Fibroblast of skin of right quadriceps (primary cell): ENCODE measurements at places on chromosomes 5 and 9.

DNA sequence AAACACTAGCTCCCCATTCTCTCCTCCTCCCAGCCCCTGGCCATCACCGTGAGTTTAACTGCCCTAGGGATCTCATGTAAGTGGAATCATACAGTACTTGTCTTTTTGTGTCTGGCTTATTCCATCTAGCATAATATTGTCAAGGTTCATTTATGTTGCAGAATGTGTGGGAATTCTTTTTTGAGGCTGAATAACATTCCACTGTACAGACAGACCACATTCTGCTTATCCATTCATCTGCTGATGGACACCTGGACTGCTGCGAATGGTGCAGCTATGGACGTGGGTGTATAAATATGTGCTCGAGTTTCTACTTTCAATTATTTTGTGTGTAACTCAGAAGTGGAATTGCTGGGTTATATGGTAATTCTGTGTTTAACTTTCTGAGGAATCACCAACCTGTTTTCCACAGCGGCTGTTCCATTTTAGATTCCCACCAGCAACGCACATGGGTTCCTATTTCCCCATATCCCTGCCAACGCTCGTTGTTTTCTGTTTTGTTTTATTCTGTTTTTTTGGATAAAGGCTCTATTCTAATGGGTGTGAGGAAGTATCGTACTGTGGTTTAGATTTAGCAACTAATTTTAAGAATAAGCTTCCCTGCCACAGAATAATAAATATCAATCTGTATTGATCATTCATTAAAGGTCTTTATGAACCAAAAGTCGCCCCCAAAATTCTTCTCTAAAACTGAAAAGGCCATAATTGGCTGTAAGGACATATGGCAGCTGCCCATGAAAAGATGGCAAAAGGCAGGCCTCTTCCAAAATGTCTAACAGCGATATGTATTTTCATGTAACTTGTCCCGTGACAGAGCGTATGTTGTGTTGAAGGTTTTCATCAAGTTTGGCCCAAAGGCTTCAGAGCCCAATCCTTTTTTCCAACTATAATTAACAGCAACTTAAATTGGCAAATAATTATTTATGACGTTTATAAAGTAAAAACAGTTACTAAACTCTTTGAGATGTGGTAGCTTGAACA, 70.3 kb downstream of the DAP start:
- no peak for DNase-seq

DNA sequence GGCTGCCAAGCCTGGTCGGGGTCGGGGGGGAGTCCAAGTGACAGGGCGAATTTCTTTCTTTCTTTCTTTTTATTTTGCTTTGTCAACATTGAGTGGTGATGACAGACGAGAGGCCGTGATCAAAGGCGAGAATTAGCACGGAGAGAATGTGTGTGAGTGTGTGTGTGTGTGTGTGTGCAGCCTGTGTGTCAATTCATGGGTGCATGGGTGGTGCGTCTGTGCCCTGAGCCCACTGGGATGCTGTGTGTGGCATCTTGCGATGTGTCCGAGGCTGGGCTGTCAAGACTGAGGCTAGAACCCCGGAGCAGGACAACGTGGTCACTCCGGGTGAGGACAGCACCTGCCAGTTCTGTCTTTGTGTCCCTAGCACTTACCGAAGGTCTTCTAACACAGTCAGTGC, 4.7 kb upstream of the FIBCD1 start:
- DNase-seq: no peak

DNA sequence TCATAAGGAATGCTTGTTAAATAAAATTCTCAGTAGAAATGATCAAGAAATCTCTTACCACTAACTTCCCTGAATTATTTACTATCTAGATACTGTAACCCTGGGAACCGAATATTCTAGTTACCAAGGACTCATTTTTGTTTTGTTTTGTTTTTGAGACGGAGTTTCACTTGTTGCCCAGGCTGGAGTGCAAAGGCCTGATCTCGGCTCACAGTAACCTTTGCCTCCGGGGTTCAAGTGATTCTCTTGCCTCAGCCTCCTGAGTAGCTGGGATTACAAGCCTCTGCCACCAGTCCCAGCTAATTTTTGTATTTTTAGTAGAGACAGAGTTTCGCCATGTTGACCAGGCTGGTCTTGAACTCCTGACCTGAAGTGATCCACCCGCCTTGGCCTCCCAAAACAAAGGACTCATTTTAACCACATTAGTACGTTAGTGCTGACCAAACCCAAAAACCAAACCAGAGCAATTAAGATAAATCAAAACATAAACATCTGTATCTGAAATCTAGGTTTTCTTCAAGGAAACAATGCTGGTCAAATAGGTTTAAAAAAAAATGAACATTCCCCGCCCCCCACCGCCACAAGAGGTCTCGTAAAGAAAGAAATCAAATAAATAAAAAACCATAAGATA, 3.7 kb downstream of the TXN start:
- no peak for DNase-seq

DNA sequence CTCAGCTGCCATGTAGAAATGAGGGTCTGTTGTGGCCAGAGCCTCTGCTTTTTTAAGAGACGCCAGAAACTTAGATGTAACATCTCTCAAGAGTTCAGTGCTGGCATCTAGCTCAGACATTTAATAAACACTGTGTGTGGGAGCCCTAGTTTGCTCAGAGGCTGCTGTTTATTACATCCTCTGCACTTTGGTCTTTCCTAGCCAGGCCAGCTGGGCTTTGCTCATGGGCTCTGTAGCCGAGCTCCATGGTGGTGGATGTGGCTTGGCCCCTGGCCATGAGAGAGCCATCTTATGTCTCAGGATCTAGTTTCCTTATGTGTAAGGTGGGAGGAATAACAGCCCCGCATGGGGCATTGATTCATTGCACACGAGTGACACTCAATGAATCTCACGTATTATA, 30.0 kb downstream of the ARHGEF37 start:
- peak; percentile 27 for DNase-seq

DNA sequence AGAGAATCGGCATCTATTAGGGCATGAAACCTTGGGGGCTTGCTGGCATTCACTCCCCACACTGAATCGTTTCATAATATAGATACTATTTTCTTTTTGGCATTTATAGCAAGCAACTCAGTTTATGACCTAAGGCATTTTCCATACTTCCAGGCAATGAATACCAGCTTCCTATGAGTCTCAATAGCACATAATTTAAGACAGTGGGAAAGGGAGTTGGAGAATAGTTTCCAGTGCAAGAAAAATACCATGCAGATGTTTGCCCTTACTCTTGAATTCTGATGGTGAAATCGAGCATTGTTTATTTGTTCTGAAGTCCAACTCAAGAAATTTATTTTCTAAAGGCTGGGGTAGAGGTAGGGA, 175.8 kb upstream of the KLF9 start:
- DNase-seq: peak; percentile 75

DNA sequence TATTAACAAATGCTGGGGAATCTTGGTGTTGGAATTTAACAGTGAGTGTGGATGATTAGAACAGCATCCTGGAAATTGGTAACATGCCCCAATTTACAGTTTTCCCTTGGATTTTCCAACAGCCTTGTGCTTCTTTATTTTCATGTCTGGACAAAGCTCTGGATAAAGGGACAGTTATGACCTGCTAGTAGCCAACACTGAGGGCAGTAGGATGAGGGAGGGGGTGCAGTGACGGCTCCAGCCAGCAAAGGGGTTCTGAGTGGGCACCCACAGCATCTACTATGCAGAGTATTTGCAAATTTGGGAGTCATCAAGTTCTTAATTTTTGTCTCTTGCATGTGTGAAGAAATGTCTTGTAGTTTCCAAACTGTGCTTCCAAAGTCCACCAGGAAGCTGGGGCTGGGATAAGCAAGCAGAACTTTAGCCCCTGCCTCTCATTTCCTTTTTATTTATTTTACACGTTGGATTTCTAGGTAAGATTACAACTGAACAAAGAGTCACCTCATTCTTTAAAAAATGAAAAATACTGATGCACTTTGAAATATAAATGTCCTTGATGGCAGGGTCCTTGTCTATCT, 63.0 kb upstream of the SELENOP start:
- DNase-seq: no peak

DNA sequence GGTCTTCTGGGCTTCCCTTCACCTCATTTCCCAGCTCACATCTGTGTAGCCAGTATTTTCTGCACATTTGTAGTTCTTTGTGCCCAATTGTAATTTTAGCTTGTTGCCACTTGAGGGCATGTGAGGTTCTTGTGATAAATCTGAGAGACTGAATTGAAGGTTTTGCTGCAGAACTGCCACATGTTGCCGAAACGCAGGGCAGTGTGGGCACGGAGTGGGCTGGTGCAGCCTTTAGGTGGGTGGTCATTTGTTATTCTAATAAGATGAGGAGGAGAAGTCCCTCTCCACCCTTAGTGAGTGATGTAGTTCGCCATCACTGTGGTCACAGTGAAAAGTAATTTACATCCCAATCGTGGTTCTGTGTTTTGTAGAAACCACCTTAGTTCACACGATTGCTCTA, 21.2 kb downstream of the OTULIN start:
- DNase-seq: peak; percentile 51

DNA sequence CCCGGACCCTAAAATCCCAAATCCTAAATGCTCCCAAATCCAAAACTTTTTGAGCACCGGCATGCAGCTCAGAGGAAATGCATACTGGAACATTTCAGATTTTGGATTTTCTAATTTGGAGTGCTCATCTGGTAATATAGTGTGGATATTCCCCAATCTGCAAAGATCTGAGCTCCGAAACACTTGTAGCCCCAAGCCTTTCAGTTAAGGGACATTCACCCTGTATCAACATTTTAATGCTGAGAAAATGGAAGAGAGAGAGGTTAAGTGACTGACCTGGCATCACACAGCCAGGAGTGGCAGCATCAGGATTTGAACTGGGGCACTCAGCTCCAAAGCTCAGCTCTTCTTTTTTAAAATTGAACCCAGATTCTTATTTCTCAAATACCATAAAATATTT, 30.7 kb downstream of the QRFP start:
- DNase-seq: no peak

GRCh38 chr5:143717400-143717799, 94.6 kb upstream of the HMHB1 start:
- peak; percentile 96 for DNase-seq

DNA sequence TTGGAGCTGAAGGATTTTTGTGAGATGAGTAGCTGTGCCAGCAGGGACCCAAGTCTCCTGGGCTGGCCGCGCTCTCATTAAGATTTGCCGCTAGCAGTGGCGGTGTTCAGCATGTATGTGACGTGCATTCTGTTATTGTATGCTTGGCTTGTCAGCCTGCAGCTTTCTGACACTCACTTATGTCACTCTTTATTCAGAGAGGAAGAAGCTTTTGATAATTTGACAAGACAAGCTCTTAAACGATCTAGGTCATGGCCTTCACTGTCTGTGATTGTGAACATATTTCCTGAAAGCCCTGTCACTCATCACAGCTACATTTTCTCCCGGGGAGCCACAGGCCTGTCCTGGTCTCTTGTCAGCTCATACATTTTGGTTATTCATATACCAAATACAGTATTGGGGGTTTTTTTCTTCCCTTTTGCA, 98.2 kb upstream of the GRHPR start:
- peak; percentile 18 for DNase-seq

DNA sequence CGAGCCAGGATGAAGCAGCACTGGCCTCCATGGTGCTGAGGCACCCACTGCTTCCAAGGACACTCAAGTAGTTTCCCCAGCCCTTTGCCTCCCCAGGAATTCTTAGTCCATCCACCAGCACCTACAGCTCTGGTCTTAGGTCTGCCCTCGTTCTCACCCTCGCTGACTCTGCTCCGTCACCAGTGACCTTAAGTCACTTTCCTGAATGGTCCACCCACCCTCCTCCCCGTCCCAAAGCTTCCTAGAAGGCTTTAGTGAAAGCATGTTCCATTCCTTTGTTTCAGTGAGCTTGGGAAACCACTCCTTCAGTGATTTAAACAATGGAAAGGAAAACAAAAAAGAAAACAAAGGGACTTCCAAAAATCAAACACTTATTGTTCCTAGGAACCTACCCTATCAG, 54.6 kb upstream of the MAP3K1 start:
- no peak for DNase-seq

- no peak for DNase-seq
Observed at GRCh38 chr9:135320943-135321342, 158.6 kb upstream of the PPP1R26 start.

GRCh38 chr9:125189011-125189360, 617 bp downstream of the PPP6C start:
- DNase-seq: no peak

- no peak for DNase-seq
Observed at GRCh38 chr5:152364172-152364571, 40.9 kb downstream of the NMUR2 start.

- DNase-seq: peak; percentile 36
Observed at GRCh38 chr9:116605904-116606341, 81.2 kb upstream of the TRIM32 start.

- no peak for DNase-seq
Observed at GRCh38 chr5:32308946-32309345, 3.8 kb downstream of the MTMR12 start.

- DNase-seq: no peak
Observed at GRCh38 chr9:24816006-24816405, 270.3 kb upstream of the IZUMO3 start.

GRCh38 chr5:149363358-149363757, 5.5 kb downstream of the PCYOX1L start:
- no peak for DNase-seq

DNA sequence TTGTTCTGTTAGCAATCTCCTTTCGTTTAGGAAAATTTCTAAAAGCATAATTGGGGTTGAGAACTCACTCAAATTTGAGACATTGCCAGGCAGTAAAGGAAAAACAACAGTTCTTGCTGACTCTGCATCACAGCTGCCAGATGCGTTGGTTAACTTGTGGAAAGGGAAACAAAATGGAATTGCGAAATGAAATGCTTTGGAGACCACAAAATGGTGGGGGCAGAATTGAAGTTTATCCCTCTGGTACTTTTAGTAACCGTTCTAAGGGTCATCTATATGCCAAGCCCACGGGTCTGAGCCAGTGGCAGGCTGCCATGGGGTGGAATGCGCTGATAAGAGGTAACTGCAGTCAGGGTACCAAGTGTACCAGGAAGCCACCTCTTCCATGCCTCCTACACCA, 28.6 kb upstream of the SELENOP start:
- DNase-seq: peak; percentile 88
